ENCODE measurements at places on chromosomes 5 and 9.

DNA sequence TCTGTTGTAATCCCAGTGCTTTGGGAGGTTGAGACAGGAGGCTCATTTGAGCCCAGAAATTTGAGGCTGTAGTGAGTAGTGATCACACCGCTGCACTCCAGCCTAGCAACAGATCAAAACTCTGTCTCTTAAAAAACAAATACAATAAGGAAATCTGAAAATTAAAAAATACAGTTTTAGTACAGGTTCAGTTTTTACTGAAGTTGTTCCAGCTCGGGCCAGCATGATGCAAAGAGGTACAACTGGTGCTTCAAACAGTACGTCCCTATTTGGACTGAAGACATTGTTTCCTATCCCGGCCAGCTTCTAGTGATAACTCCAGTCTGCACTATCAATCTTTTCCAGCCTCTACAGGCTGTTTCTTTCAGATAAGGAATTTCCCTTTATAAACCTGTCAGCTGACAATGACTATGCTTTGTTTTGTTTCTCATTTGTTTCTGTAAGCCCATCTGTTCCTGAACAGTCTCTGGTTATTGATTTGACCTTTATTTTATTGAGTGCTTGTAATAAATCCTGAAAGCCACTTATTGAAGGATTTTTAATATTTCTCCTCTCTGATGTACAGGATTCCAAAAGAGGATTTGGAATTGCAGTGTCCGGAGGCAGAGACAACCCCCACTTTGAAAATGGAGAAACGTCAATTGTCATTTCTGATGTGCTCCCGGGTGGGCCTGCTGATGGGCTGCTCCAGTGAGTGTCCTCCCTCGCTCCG is 41.9 kb downstream of the TJP2 start:
- no peak for DNase-seq

- DNase-seq = no peak
Measured at GRCh38 chr5:138241688-138242571, 28.8 kb upstream of the CDC23 start.

DNA sequence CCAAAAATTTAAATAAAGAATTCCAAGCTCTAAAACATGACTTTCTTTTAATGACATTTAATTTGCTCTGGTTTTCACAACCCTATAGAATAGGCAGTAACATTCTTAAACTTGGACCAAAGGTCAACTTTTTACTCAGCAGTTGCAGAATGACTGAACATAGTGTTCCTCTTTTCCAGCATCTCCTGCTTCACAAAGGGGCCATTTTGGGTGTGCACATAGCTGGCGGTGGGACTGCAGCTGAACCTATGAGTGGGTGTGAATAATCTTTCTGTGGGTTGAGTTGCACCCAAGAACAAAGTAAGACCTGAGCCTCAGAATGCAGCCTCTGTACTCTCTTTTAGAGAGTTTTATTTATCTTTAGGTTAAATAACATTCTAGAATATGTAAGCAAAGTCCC is 96.9 kb upstream of the HAPLN1 start:
- no peak for DNase-seq

GRCh38 chr9:99103054-99103895 is 1.6 kb upstream of the TGFBR1 start:
- no peak for DNase-seq

DNA sequence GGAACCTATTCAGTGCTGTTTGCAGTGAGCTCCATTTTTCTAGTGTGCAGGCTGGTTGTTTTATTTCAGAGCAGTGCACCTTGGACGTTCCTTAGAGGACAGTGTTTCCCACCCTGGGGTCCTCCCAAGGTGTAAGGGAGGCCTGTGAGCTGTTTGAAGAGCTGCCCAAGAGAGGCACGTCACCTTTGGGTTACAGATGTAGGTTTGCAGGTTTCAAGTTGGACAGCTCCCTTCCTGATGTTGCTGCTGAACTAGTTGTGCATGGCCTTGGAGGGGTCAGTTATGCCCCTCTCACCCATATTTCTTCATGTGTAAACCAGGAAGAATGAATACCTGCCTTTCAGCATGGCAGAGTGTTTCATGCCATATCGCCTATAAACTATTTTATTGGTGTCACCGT is 34.7 kb upstream of the POMT1 start:
- no peak for DNase-seq
